NCI-H345 (cell line): ENCODE measurements at places on chromosomes 2 and 18.

- DNase-seq = peak; percentile 30
These were observed 63.5 kb downstream of the HDAC4 start for GRCh38 chr2:239337122-239337876.

GRCh38 chr2:104976603-104977120, 61.2 kb upstream of the MRPS9 start:
- DNase-seq = no peak

DNA sequence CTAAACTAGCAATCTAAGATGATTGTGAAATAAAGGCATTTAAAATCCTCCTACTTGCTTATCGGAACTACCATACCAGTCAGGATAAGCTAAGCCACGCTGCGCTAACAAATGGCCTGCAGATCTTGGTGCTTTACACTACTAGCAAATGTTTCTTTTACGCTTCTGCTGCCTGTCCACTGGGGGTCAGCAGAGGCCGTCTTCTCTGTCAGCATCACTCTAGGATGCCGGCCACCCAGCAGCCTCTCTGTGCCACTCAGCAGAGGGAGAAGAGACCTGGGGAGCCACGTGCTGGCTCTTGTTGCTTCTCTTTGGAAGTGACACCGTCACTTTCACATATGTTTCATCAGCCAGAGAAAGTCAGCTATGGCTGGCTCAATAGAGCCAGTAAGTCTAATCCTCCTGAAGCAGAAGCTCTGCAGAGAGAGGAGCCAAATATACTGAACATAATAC, 36.6 kb downstream of the COPS8 start:
- DNase-seq = peak; percentile 20

DNA sequence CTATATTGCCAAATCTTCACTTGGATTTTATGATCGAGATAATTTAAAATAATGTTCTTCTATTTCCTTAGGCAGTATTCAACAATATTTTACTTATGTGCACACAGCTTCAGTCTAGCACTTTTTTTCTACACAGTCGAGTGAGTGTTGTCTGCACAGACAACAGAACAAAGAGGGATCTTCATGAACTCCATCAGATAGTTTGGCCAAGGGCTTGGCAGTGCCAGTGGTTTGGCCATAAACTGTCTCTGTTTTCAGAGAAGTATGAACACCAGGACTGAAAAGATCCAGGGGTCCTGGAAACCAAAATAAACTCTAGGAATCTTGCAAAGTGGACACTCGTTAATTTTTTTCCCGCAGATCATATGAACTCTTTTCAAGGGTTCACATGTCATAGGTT, 547.3 kb downstream of the PLCL1 start:
- DNase-seq = no peak
